ENCODE measurements at places on chromosomes 4 and X. TPM values are rescaled to one million over a fixed set of nuclear protein-coding genes. Genes with fewer than 3 reads are reported as not detected.

PAGE5 gene
- polyA plus RNA-seq: 0.65 TPM

SPANXA2 gene
- not detected for polyA plus RNA-seq

PABPC5 gene
- polyA plus RNA-seq: 0.13 TPM

SRPK3 gene
- not detected for polyA plus RNA-seq

CT45A3 gene
- polyA plus RNA-seq: not detected

All from liver (tissue), 10 donors.